COLO829 (cell line): ENCODE measurements at places on chromosomes 12 and 14.
A peak's percentile ranks its signal among the peaks of the same experiment; 100 is the strongest.

- no peak for DNase-seq
Observed at GRCh38 chr14:61992139-61992538, 229.9 kb downstream of the SNAPC1 start.

DNA sequence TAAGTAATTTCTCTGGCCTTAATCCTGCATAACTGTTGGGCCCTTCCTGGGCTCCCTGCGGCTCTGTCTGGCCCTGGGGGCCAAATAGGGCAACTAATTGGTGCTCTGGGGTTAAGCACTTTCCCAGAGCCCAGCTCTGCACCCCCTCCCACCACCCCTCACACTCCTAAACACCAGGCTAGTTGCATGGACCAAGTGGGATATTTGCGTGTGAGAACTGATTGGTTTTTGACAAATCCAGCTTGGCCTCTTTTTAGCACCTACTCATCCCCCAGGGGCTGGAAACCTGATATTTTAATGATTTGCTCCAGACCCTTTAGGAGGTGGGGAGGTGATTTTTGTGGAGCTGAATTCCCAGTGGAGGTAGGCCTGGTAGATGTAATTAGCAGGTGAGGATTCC, 91.9 kb downstream of the DICER1 start:
- no peak for DNase-seq

GRCh38 chr12:117853600-117853999, 115.2 kb downstream of the KSR2 start:
- DNase-seq: no peak

- peak; percentile 38 for DNase-seq
Observed at GRCh38 chr12:2395354-2395977, 342.7 kb downstream of the CACNA1C start.

DNA sequence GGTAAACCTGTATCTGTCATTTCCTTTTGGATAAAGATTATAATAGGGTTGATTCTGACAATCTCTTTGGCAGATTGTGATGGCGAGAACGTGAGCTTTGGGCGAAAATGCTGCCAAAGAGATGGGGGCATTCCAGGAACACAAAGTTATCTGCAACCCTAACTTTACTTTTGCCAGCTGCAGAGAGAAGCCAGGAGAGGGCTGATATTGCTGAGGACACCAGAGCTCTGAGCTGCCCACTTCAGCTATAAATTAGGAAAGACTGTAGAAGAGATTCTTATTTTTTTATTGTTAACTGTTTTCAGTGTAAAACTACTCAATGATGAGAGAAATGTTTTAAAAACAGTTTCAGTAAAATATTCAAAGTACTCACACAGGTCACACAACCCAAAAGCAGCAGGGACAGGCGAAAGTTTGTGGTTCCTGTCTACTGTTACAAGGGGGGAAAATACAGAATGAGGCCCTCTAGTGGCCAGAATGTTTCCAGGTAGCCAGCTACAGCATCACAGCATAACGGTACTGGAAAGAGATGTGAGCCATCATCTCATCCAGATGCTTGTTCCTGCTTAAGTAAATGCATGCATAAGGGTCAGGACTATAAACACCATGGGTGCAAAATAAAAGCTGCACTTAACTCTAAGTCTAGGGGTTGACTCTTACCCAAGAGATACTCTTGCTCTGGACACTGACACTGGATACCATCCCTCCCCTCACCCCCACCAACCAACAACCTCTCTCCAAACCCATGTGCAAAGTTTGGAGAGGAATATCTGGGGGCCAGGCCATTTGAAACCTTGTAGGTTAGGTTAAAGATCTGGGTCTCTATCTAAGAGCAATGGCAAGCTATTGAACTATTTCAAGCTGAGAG, 498.4 kb downstream of the RMST start:
- peak; percentile 10 for DNase-seq

- DNase-seq: no peak
Observed at GRCh38 chr12:130687796-130688778, 28.0 kb downstream of the RIMBP2 start.

DNA sequence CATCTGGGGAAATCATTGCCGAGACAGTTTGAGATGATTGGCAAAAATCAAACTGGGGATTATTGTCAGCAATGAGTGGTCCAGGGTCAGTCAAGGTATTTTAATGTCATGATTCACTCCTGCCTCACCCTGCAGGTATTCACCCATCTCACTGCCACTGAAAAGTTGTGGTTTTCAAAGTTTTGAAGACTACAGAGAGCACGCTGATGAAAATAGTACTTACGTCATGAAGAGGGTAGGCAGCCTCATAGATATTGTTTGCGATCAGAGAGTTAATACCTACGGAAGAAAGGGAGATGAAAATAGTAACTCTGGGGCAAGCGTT, 138.0 kb downstream of the ANO2 start:
- DNase-seq: no peak

DNA sequence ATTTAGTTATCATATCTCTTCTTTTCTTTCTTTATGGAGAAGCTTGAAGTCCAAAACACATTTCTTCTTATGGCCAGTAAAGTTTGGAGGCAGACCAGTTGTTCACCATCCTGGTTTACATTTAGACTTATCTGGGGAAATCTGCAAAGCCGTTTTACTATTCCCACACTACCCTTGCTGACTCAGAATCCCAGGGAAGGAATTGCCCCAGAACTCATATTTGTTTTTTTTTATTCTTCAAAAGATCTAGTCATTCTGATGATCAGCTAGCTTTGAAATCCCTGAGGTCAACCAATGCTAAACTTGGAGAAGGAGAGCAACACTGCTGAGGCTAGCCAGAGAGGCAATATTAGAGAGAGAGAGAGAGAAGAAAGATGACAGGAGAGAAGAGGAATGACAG, 12.3 kb upstream of the LMO3 start:
- no peak for DNase-seq

GRCh38 chr14:59939828-59940227, 19.9 kb downstream of the LRRC9 start:
- no peak for DNase-seq

- no peak for DNase-seq
Observed at GRCh38 chr12:94585626-94586025, 64.7 kb downstream of the TMCC3 start.
